NCI-H524 treated with DMSO at 0.1 percent for 48 hours (cell line): ENCODE measurements at places on chromosomes 3 and 15.

- no peak for DNase-seq
These were observed 7.8 kb downstream of the SETMAR start for GRCh38 chr3:4310971-4311370.

DNA sequence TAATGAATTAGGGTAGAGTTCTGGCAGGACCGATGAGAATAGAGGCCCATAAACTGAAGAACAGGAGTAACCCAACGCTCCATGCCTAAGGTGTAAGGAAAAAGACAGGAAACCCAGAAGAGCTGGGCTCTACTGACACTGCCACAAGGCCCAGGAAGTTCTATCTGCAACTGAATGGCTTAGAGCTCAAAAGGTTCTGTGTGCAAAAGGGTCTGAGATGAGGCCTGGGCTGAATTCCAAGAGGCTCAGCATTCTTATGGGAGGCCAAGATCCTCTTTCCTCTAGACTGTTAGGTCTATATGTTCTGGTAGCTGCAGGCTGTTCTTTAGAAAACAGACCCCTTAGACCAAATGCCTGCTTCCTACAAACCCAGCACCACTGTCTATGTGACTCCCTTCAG is 30.5 kb upstream of the PRSS50 start:
- no peak for DNase-seq

DNA sequence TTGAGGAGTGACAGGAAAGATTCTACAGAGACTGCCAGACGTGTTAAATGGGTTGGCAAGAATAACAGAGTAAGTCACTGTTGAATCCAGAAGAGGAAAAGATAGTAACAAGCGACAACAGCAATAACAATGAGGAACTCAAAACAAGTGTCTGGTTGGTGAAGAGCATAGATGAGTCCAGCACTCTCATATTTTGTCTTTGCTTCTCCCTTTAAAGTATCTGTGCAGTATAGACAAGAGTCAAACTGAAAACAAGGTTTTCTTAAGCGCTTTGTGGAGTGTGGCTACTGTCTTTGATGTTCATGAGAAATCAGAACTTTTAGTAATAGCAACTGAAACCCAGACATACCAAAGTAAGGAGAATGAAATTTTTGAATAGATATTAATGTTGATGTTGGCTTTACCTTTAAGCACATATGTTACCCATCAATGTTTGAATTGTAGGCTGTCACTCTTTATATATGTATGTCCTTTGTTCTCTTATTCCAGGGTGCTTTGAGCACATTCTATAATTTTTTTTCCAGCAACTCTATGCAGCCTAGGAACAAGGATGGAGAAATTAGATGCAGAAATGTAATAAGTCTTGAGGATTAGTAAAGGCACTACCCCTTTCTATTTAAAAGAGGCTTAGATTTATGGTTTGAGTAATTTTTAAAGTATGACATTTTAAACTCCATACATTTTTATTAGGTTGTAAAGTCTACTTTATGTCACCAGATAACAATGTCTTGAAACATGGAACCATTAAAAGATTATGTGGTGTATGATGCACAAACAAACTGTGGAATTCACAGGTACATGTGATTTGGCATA is 185.5 kb downstream of the NFKBIZ start:
- no peak for DNase-seq

GRCh38 chr3:156455839-156456238 is 99.1 kb downstream of the SSR3 start:
- no peak for DNase-seq

DNA sequence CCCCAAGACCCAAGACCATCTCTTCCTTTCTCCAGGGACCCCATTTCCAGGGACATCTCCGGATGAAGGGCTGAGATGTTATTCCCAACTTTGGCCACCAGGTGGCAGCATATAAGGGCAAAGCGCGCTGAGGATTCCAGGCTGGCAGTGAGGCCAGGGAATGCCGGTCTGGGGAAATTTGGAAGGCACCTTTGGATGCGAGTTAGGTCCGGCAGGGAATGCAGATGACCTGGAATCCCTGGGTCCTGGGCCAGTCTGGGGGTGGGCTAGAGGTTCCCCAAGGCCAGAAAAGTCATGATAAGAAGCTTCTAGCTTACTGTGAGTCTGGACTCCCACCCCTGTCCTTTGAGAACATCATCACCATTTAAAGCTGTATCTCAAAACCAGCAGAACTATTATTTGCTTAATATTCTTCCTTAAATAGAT is 1.6 kb upstream of the CHST13 start:
- DNase-seq: no peak

GRCh38 chr3:71786551-71786950 is 1.6 kb upstream of the PROK2 start:
- DNase-seq: no peak
